Neural crest cell (in vitro differentiated cells): ENCODE measurements at places on chromosomes 1 and 21.

GRCh38 chr1:157968508-157968907, 24.9 kb upstream of the KIRREL1 start:
- no peak for DNase-seq

- DNase-seq = no peak
Measured at GRCh38 chr1:232561381-232561780, 68.6 kb downstream of the SIPA1L2 start.

DNA sequence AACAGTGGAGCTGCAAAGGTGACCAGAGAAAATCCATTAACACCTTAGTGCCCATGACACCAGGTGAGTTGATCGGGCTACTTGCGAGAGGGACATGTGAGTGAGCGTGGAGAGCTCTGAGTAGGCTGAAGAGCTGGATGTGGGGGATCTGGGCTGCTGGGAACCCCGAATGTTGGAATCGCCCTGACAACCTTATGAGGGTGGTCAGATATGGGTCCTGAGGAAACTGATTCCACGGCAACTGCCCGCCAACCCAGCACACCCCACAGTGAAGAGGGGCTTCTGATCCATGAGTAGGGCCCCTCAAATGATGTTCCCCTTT, 705 bp upstream of the QSOX1 start:
- DNase-seq = no peak

GRCh38 chr1:197320991-197321531, 53.0 kb downstream of the CRB1 start:
- DNase-seq = no peak

GRCh38 chr1:108570128-108570527, 10.2 kb downstream of the EEIG2 start:
- DNase-seq = no peak

DNA sequence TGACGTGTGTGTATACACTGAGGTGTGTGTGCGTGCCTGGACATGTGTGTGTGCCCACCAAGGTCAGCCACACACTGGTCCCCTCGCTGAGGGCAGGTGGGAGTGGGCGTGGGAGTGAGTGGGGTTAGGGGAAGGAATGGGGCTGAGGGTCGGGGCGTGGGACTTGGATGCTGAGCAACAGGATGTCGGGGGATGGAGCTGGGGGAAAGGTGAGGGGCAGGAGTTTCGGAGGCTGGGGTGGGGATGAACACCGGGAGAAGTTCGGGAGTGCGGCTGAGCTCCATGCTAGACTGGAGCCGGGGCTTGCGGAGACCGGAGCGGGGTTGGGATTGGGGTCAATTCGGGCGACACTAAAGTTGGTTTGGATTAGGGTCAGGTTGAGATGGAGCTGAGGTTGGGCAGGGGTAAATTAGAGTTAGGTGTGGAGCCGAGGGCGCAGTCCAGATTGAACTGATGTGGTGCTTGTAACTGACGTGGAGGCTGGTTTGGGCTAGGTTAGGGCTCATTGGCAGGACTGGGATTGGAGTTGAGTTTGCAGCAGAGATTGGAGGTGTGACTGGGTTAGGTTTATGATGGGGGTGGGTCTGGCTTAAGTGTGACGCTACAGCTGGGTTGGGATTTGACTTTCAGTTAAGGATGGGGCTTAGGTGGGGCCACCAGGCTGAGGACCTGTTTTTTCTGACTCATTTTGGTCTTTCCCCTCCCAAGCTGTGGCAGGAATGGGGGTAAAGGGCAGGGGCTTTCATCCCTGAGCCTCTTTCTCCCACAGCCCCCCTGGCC, 3.3 kb upstream of the GUCA2A start:
- DNase-seq = no peak

DNA sequence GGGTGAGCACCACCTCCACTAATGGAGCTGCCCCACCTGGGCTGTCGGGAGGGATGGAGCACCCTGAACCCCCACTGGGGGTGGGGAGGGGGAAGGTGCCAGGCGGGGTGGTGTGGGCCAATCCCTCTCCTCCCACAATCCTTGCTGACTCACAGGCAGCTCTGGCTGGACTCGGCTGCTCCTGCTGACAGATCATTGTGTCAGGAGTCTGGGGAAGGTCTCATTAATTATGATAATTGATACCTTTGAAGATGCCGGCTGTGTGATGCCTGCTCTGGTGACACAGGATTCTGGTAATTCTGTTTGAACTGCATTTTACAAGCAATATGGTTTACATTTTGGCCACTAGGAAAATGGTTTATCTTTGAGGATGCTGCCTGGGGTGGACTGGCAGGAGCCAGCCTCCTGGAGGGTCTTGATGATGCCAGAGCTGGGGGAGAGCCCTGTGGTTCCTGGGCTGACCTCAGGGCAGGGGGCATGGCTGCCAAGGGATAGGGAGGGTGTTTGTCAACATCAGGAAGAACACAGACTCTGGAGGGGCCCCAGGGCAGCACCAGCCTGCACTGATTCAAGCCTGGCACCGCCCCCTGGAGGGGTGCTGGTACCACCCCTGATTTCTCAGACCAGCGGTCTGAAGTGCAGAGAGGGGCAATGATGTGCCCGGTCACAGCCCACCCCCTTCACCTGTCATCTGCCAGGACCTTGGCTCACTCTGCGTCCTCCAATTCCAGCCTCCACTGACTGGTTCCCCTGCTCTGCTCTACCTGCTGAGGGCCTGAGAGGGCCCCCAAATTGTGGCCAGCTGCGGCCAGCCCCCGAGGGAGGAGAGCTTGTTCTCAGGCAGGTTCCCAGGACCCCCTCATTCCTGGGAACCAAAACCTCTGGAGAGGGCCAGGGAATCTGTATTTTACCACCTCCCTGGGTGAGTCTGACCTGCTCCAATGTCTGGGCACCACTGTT, 338.8 kb downstream of the MATN1 start:
- no peak for DNase-seq

DNA sequence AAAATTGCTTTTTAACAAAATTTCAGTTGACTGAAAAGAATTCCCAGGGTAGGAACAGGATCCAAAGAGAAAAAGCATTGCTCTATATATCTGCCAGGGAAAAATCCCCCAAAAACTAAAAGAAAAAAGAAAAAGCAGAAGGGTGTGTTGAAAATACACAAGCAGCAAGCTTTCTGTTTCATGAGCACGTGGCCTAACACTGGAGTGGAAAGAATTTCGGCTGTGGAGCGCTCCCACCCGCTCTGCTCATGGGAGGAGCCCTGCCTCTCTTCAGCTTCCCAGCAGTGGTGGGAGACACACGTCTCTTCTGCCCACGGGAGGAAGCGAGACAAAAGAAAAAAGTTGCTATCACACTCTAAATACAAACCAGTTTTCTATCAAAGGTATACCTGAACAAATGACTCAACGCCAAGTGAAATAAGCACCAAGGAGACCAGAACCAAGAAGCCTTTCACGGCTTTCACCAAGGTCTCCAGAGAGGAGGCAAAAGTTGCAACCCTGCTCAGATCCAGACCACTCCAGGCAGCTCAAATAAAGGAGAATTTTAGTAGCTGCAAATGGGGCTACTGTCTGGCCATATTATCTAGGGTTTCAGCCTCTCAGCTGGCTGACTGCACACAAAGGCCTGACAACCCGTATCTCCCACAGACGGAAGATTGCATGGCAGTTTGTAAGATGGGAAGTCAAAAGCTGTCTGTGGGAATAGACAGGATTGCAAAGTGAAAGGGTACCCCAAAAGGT, 29.5 kb upstream of the ZNF496 start:
- DNase-seq = no peak
